Activated naive CD8-positive, alpha-beta T cell treated with anti-CD3 and anti-CD28 coated beads, Interleukin-2, amount 10 ng/mL, durations not matched to agents 7 days and 5 days (primary cell): ENCODE measurements at places on chromosomes 2 and 18. TPM values are rescaled to one million over a fixed set of nuclear protein-coding genes. Genes with fewer than 3 reads are reported as not detected.

The KCNK3 gene
- not detected for total RNA-seq

The OBSL1 gene
- not detected for total RNA-seq

The ALK gene
- total RNA-seq, result not detected

The MAL gene
- 174 TPM for total RNA-seq

The DHRS9 gene
- 0.34 TPM for total RNA-seq

The BCL11A gene
- 0.64 TPM for total RNA-seq

DNA sequence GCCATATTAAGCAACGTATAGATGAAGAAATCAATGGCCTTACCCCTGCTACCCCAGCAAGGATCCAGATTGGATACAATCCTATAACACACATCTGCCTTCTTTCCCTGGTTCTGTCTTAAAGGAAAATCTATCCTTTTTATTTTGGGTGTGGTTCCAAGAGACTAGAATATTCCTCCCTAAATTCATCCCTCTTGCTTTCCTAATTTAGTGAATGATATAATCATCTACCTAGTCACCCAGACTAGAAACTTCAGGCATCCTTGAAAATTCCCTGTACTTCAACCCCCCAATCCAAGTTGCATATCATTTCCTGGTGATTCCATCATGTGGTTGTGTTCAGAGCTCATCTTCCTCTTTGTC lies 35.1 kb upstream of the LPIN1 start:
- H3K36me3 ChIP-seq, result no peaks in the 10 kb centered on the region
- peaks cover 11% of the 10 kb centered on the region for H3K27me3 ChIP-seq
- no peak overlapping the region for H3K27ac ChIP-seq
- H3K4me1 ChIP-seq, result no peaks in the 10 kb centered on the region

GRCh38 chr2:205524656-205525055 lies 157.6 kb upstream of the NRP2 start:
- no peak overlapping the region for H3K27ac ChIP-seq
- H3K4me3 ChIP-seq, result no peak overlapping the region
- peaks cover 6% of the 10 kb centered on the region for H3K4me1 ChIP-seq
- DNase-seq, result no peak
- H3K36me3 ChIP-seq, result no peaks in the 10 kb centered on the region

- no peaks in the 10 kb centered on the region for H3K27me3 ChIP-seq
- peaks cover 37% of the 10 kb centered on the region for H3K36me3 ChIP-seq
- H3K4me3 ChIP-seq, result no peak overlapping the region
These were observed 65.3 kb upstream of the DTNB start for GRCh38 chr2:25738383-25739343.

DNA sequence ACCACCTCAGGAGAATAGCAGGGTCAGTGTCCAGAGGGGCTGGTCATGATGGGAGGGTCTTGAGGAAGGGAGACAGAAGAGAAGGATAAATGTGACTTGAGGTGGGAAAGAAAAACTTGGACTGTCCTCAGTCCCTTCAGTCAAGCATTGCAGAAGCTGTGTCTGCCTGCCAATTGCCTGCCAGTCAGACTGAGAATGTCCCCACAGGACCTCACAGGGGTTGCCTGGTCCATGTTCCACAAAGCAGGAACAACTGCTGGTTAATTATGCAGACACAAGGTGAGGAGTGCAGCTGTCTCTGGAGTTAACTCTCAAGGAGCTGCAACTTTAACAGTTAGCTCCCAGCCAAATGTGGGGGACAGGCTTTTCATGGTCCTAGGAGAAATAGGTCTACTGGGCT lies 75.7 kb downstream of the TRIM43 start:
- H3K4me1 ChIP-seq, result peaks cover 3% of the 10 kb centered on the region
- H3K27me3 ChIP-seq, result peaks cover 9% of the 10 kb centered on the region
- no peaks in the 10 kb centered on the region for H3K36me3 ChIP-seq
- H3K4me3 ChIP-seq, result no peak overlapping the region

DNA sequence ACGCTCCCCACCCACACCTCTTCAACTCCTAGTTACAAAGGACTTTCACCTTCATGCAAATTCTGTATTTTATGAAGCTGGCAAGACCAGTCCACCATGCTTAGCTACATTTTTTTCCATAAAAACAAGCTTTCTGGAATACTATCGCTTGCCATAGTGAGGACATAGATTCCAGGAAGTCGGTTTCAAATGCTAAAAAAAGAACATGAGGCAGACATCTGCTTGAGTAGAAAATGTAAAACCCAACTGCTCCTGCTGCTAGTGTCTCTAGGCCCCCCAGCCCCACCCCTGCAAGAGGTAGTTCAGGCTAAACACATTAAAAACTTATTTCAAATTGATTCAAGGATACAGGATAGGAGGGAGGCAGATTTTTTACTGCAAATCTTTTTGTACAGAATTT lies 148.9 kb downstream of the SMAD2 start:
- no peak overlapping the region for H3K27ac ChIP-seq
- DNase-seq, result no peak
- H3K4me1 ChIP-seq, result peaks cover 9% of the 10 kb centered on the region

GRCh38 chr2:43609290-43609918 lies 13.6 kb upstream of the THADA start:
- H3K36me3 ChIP-seq, result no peaks in the 10 kb centered on the region
- H3K27ac ChIP-seq, result no peak overlapping the region
- peaks cover 6% of the 10 kb centered on the region for H3K4me1 ChIP-seq
- H3K4me3 ChIP-seq, result no peak overlapping the region
- no peak for DNase-seq

GRCh38 chr2:237418300-237418699 lies 4.3 kb upstream of the COL6A3 start:
- no peak overlapping the region for H3K4me3 ChIP-seq
- H3K27ac ChIP-seq, result no peak overlapping the region
- peaks cover 8% of the 10 kb centered on the region for H3K4me1 ChIP-seq
- H3K36me3 ChIP-seq, result no peaks in the 10 kb centered on the region
- H3K27me3 ChIP-seq, result peaks cover 16% of the 10 kb centered on the region

DNA sequence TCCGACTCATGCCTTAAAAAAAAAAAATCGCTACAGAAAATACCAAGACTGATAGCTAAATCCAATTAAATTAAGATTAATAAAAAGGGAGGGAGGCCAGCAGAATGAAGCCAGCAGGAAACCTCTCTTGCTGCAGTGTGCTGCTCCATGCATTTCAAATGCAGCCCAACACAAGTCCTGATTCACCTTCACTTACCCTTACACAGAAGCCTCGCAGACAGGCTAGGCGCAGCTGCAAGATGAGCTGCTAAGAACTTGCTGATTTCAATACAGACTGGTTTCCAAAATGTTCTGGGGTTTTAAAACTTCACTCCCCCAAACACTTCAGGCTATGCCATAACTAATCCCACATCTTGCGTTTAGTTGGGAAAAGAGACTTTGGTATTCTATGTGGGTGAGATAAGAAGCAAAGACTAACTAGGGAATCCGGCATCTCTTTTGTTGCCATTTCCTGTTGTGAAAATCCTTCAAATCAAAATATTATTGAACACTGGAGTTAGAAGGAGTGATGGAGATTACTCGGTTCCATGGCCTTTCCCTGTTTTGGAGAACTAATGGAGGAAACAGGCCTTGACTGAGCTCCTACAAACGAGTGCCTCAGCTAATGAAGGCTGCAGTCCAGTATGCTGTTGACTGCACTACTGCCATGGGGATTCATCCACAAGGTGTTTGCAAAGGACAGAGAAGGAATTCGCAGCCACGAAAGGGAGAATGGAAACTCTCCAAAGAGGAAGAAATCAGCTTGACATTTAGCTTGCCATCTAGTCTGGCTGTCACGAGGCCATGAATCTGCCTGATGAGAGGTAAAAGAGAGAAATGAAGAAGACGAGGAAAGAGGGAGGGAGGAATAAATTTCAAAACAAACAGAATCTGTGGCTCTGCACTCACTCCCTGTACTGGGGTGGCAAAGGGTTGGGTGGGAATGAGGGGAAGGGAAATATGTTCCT lies 67.3 kb downstream of the CLHC1 start:
- H3K4me1 ChIP-seq, result peaks cover 2% of the 10 kb centered on the region
- no peaks in the 10 kb centered on the region for H3K36me3 ChIP-seq

DNA sequence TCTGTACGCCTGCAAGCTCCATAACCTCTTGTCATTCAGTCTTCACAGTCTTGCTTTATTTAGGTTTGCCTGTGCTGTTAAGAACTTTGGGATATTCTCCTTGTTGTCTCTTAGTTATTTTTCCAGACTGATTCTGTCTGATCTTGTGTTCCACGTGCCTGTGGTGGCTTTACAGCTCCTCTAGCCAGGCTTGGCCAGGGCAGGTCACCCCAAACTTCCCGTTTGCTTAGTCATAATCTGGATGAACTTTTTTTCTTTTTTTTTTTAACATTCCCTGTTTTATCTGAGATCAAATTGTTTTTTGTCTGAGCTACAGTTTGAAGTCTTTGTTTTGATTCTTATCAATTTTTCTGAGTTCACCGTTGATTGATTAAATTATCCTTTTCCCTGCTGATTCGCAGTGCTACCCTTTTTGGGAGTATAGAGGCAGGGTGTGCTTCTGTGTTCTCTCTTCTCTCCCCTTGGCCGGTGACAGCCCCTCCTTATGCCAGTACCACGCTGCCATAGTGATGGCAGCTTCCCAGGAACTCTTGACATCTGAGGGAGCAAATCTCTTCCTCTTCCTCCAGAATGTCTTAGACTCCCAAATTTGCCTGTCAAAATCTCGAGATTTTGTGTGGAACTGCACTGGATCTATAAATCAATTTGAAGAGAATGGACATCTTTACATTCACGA lies 2.5 kb downstream of the SP100 start:
- H3K27me3 ChIP-seq, result no peaks in the 10 kb centered on the region
- peak overlapping the region; percentile 75 for H3K27ac ChIP-seq
- DNase-seq, result no peak
- H3K36me3 ChIP-seq, result peaks cover 49% of the 10 kb centered on the region
- peak overlapping the region; percentile 98 for H3K4me3 ChIP-seq
- H3K4me1 ChIP-seq, result peaks cover 55% of the 10 kb centered on the region

DNA sequence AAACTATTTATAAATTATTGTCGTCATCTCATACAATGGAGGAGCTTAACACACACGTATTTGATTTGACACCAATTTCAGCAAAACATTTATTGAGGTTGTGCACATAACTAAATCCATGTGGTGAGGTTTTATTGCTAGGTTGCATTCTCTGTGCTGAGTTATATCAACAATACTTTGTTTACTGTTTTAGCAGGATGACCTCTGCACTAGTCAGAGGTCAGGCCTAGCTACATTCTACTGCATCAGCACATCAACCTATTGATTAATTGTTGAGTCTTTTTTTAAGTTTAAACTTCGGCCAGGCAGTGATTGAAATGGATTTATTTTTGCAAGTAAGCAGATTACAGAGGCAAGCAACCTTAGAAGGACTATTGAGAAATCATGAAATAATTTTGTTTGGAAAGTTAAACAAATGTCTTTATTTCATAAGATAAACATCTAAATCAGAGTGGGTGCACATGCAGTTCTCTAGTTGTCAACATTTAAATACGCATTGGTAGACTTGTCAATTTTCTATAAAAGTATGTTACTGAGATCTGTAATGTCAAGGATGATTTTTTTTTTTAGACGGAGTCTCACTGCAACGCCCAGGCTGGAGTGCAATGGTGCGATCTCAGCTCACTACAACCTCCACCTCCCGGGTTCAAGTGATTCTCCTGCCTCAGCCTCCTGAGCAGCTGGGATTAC lies 75.2 kb upstream of the CD28 start:
- peaks cover 2% of the 10 kb centered on the region for H3K4me1 ChIP-seq
- H3K27me3 ChIP-seq, result peaks cover 4% of the 10 kb centered on the region
- H3K27ac ChIP-seq, result no peak overlapping the region
- DNase-seq, result no peak
- no peak overlapping the region for H3K4me3 ChIP-seq

DNA sequence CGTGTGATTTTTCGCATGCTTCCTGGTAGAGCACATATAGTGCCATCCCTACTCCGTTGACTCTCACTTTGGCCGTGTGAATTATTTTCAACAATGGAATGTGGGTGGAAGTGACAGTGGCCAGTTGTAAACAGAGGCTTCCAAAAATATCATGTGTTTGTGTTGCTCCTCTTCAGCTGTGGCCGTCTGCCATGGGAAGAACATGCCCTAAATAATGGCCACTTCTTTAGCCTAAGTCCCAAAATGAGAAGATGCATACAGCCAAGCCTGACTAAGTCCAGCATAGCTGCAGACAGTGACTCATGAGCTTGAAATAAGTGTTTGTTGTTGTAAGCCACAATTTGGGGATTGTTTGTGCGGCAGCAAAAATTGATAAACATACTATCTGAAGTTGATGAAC lies 8.9 kb upstream of the GALNT1 start:
- no peak overlapping the region for H3K27ac ChIP-seq
- H3K4me1 ChIP-seq, result peaks cover 26% of the 10 kb centered on the region
- peaks cover 11% of the 10 kb centered on the region for H3K36me3 ChIP-seq
- H3K4me3 ChIP-seq, result no peak overlapping the region
- no peak for DNase-seq

DNA sequence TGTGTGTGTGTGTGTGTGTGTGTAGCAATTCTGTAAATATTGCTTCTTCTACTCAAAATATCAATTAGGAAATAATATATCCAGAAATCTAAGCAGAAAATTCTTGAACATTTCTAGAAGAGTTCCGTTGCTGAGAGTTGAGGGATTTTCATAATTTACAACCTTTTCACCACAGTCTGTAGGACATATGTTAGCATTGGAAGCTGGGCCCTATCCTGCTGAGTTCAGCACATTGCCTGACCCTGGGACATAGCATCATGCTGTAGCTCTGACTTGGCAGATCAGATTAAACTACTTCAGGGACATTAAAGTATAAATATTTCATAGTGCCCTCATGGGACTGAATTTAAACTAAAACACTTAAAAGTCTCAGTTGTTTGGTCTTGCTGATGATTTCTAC lies 129.2 kb upstream of the KCNH7 start:
- H3K27ac ChIP-seq, result no peak overlapping the region
- H3K27me3 ChIP-seq, result no peaks in the 10 kb centered on the region
- H3K36me3 ChIP-seq, result no peaks in the 10 kb centered on the region
- H3K4me3 ChIP-seq, result no peak overlapping the region
- no peaks in the 10 kb centered on the region for H3K4me1 ChIP-seq

- H3K4me1 ChIP-seq, result peaks cover 2% of the 10 kb centered on the region
- H3K27me3 ChIP-seq, result peaks cover 1% of the 10 kb centered on the region
- no peak overlapping the region for H3K27ac ChIP-seq
- no peaks in the 10 kb centered on the region for H3K36me3 ChIP-seq
- H3K4me3 ChIP-seq, result no peak overlapping the region
These were observed 131.3 kb downstream of the CELF4 start for GRCh38 chr18:37434161-37434860.

GRCh38 chr2:10473121-10473756 lies 25.1 kb upstream of the ODC1 start:
- no peak overlapping the region for H3K27ac ChIP-seq
- no peak for DNase-seq
- peaks cover 4% of the 10 kb centered on the region for H3K27me3 ChIP-seq
- no peaks in the 10 kb centered on the region for H3K36me3 ChIP-seq
